Cerebellar nuclear complex (tissue), 1 donor: ENCODE measurements at places on chromosomes 3 and 15.

GRCh38 chr3:81726132-81726531 is 35.3 kb downstream of the GBE1 start:
- no peak for DNase-seq

DNA sequence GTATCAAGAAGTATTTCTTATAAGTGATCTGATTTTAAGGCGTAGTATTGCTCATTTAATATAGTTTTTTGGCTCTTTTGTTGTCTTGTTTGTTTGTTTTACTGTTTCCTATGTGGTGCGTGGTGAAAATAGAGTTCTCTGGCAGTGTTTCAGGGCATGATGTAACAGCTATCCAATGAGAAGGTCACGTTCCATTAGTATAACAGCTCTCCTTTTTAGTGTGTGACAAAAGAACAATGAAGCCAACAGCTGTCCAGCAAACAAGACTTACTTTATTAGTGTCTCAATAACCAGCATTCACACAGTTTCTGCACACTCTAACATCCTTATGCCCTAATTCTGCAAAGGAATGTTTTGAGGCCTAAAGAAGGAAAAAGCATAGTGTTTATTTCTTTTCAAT is 127.9 kb downstream of the SLC25A26 start:
- no peak for DNase-seq

DNA sequence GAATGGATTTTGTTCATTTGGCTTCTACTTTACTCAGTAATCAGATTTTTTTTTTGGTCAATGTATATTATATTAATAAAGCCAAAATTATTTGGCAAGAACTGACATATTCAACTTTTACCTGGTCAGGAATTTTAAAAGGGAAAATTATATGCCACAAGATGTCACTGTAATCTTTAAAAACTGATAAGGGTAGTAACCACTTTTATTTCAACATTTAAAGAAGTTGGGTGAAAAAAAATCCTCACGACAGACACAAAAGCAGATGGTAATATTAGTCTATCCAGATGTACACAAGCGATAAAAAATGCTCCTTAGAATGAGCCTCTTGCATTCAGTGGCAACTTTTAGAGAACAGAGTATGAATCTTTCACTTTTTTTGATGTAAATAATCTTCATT is 101.9 kb downstream of the SERPINI1 start:
- DNase-seq: no peak

GRCh38 chr3:8492744-8493511 is 8.7 kb upstream of the LMCD1 start:
- no peak for DNase-seq

DNA sequence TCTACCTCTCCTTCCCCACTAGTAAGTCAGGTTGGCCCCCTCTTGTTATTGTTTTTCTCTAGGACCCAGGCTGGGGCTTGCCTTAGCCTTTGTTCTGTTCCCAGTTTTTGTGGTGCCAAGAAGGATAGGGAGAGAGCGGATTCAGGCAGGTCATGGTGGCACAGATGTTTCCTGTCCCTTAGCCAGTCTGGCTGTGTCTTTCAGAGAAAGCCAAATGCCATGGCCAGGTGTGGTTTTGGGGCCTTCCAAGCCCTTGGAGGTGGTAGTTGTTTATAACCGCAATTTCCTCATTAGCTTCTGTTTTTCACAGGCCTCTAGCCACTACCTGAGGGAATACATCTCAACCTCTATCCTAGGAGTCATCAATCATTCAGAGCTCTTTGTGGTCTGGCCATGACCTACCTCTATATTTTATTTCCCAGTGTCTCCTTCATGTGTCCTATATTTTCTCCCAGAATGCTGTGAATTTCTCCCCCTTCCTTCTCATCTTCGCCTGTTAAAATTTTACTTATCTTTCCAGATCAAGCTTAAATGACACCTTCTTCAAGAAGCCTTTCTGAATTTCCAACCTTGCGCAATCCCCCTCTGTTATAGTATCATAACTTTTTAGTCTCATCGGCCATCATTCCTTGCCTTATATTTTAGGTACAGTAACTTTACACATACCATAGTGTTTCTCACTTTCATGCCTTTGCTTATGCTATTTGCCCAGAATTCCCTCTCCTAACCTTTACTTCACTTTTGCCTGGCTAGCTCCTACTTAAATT is 38.2 kb downstream of the TIMP4 start:
- DNase-seq: no peak

DNA sequence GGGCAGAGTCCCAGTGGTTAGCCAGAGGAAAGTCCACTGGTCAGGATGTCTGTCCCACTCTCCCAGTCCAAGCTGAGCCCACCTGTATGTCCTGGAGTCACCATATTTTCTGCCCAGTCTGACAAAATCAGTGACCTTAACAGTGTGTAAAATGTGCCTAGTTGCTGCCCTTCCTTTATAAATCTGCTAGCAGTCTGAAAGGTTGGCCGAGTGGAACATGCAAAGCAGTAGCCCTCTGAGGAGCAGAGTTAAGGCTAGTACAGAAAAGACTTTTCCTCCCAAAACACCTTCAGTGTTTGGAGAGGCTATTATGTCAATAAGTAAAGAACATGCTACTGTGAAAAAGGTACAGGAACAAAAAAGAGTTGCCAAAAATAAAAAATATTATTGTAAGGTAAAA is 15.3 kb downstream of the TTC21A start:
- DNase-seq: no peak

GRCh38 chr3:101603184-101603583 is 29.2 kb downstream of the PCNP start:
- DNase-seq: no peak

GRCh38 chr3:121670676-121671075 is 10.0 kb upstream of the HCLS1 start:
- DNase-seq: no peak

- DNase-seq: no peak
Measured at GRCh38 chr3:150296966-150297365, 111.1 kb upstream of the TSC22D2 start.

- DNase-seq: no peak
Measured at GRCh38 chr3:168030577-168030976, 65.1 kb downstream of the GOLIM4 start.

DNA sequence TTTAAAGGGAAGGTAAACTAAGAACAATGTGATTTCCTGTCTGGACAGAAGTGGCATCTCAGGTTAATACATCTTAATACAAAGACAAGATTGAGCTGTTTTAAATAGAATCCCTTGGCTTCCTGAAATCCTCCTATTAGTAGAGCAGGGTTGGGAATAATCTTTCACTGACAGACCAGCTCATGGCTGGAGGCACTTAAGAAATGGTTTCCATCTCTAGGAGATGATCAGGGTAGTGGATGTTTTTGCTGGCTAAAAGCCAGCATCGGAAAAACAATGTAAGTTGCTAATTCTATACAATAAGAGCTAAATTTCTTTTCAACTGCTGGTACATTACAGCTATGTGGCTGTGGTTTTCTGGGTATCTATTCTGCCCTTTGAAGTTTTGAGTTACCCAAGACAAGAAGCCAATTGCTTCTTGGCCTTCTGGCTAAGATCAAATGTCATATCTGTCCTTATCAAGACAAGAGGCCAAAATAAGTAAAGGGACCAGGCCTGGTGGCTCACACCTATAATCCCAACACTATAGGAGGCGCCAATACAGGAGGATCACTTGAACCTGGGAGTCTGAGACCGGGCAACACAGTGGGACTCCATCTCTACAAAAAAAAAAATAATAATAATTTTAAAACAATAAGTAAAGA is 49.6 kb downstream of the SHQ1 start:
- no peak for DNase-seq
